ENCODE measurements at places on chromosomes 3 and 15.

GRCh38 chr15:71800835-71801745 lies 9.3 kb upstream of the NR2E3 start:
- no peak for DNase-seq

DNA sequence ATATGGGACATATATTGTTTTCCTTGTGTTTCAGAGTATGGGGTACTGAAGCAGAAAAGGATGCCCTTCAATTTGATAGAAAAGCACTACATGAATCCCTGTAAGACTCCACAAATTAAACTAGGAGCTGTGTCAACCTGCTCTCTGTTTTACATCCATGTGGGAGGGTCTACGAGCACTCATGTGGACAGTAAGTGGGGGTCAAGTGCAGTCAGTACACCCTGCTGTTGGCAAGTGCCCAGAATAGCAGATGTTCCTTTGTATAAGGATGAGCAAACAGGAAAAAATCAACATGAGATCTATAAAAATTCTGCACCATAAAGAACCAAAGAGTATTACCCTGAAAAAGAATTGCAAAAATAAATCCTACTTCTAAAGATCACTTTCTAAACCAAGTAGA lies 659.9 kb downstream of the SI start:
- no peak for DNase-seq

DNA sequence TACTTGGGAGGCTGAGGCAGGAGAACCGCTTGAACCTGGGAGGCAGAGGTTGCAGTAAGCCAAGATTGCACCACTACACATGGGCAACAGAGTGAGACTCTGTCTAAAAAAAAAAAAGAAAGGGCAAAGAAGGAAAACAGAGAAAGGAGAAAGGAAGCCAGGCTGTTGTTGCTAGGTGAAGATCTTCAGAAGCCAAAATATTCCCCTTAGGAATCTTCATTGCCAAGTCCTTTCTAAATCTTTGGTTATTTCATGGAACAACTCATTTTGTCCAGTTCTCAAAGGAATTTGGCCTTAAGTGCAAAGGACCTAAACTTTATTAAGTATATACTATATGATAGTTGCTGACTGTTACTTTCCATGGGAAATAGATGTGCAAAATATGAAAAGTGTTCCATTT lies 59.2 kb upstream of the OSBPL11 start:
- no peak for DNase-seq

DNA sequence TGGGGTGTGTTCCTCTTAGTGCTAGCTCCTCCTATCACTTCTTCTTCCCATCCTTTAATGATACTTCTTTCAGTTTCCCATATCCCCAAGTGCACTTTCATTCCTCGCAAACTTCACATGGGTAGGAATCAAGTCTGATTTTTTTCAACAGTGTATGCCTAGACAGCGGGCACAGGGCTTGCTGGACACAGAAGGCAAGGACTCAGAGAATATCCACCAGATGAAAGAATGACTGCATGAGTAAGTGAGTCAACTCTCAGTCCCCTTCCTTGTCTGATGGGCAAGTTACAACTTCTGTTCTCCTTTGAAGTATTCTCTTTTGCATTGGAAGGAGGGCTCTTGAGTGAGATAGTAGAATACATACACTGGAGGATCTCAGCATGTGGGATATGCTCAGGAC lies 3.1 kb upstream of the SQOR start:
- no peak for DNase-seq

GRCh38 chr3:62168356-62168755 lies 205.0 kb downstream of the FEZF2 start:
- DNase-seq: no peak

Data from CD4-positive, alpha-beta T cell treated with Interleukin-17A for 4 hours (primary cell).